AG09309 (cell line): ENCODE measurements at places on chromosomes 3 and 15.
A peak's percentile ranks its signal among the peaks of the same experiment; 100 is the strongest.

- DNase-seq, result no peak
Measured at GRCh38 chr3:125006291-125006731, 49.5 kb downstream of the HEG1 start.

DNA sequence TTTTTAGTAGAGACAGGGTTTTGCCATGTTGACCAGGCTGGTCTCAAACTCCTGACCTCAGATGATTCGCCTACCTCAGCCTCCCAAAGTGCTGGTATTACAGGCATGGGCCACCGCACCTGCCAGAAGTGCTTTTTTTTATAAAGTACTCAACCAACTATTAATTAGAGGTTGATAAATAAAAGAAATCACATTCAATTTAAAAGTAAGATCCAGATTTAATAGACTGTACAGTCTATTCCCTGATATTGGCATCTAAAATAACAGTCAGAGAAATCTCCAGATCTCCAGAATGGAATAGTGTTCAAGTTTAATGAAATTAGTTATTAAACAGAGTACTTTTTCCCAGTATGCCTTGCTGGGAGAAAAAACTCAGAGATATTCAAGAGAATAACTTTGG, 142.9 kb upstream of the SLC2A2 start:
- no peak for DNase-seq

DNA sequence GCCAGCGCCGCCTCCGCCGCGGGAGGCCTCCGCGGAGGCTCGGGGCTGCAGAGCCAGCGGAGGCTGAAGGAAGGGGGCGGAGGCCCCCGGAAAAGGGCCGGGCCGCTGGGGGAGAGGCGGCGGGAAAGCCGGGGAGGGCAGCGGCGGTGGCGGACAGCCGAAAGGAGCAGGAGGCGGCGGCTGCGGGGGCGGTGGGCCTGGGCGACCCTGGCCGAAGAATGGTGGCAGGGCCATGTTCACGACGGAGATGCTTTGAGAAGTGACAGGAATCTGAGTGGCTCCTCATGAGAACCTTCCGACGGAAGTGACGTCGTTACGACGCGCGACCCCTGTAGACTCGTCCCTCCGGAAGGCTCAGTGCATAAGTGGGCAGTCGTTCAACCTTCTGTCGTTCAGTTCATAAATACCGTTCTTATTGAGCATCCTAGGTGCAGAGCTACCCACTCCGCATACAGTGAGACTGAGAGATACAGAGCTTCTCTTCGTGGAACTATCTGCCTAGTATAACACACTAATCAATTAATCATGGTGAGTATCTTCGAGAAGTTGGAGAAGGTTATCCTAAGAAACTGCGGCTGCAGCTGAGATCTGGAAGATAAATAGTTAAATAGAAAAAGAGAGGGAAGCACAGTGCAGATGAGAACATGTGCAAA, at the start of gene PDCD7:
Gene PDCD7, minus strand, starts transcription at position 261 of the 653 bp plus-strand sequence. Its CDS starts 27 bp downstream, at position 234.
- DNase-seq, result peak; percentile 55

GRCh38 chr15:64236156-64236894, 73.5 kb upstream of the PPIB start:
- DNase-seq, result no peak

GRCh38 chr15:99137111-99137546, 32.2 kb downstream of the SYNM start:
- no peak for DNase-seq

- no peak for DNase-seq
Measured at GRCh38 chr15:42499858-42500609, 4.6 kb downstream of the SNAP23 start.

DNA sequence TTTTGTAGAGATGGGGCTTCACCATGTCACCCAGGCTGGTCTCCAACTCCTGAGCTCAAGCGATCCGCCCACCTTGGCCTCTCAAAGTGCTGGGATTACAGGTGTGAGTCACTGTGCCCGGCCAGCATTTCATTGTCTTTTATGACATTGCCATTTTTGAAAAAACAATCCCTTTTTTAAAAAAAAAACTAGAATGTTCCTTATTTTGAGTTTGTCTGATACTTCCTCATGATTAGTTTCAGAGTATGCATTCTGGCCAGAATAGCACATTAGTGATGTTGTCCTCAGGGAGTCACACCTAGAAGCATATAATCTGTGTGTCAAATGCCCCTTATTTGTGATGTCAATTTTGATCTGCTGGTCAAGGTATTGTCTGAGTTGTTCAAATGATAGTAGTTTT, 21.2 kb upstream of the NMD3 start:
- DNase-seq, result no peak

DNA sequence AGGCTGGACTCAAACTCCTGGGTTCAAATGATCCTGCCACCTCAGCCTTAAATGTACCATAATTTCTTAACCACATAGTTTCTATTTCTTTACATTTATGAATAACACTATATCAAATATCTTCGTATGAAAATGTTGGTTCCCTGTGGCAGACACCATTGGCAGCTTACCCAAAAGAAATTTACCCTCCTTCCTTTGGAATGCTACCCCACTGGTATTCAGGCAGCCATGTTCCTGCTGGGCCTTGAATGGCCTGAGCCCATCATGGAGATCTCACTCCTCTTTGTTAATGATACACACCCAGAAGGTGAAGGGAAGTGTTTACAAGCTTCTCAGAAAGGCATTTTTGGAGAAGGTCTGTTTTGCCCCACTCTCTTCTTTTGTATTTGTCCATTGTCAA, 94.3 kb upstream of the RNF7 start:
- no peak for DNase-seq

- no peak for DNase-seq
Measured at GRCh38 chr3:149767720-149768119, 15.4 kb upstream of the COMMD2 start.

DNA sequence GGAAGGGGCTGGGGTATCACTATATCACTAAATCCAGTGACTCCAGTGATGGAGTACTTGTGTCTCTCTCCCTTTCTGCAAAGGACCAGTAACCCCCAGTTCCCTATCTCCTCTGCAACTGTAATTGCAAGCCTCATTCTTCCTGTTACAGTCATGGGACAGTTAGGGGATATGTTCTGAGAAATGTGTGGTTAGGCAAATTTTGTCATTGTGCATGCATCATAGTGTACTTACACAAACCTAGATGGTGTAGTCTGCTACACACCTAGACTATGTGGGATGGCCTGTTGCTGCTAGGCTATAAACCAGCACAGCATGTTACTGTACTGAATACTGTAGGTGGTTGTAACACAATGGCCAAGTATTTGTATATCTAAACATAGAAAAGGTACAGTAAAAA, 2.2 kb downstream of the VPS8 start:
- no peak for DNase-seq

GRCh38 chr3:46909535-46910161, 32.1 kb downstream of the PTH1R start:
- peak; percentile 50 for DNase-seq

- DNase-seq, result no peak
Measured at GRCh38 chr15:83585601-83586335, 68.2 kb upstream of the ADAMTSL3 start.

GRCh38 chr3:13837751-13838150, 42.1 kb downstream of the WNT7A start:
- no peak for DNase-seq

- DNase-seq, result no peak
Measured at GRCh38 chr3:50154840-50155490, at the start of gene SEMA3F. SEMA3F (plus strand) TSS chr3:50155324; CDS start chr3:50159623, 4,299 bp downstream.

GRCh38 chr15:39361497-39361896, 219.4 kb upstream of the THBS1 start:
- DNase-seq, result no peak

- DNase-seq, result no peak
Measured at GRCh38 chr3:187952849-187953248, 201.1 kb upstream of the LPP start.

GRCh38 chr15:45585069-45585791, 1.9 kb upstream of the BLOC1S6 start:
- no peak for DNase-seq

DNA sequence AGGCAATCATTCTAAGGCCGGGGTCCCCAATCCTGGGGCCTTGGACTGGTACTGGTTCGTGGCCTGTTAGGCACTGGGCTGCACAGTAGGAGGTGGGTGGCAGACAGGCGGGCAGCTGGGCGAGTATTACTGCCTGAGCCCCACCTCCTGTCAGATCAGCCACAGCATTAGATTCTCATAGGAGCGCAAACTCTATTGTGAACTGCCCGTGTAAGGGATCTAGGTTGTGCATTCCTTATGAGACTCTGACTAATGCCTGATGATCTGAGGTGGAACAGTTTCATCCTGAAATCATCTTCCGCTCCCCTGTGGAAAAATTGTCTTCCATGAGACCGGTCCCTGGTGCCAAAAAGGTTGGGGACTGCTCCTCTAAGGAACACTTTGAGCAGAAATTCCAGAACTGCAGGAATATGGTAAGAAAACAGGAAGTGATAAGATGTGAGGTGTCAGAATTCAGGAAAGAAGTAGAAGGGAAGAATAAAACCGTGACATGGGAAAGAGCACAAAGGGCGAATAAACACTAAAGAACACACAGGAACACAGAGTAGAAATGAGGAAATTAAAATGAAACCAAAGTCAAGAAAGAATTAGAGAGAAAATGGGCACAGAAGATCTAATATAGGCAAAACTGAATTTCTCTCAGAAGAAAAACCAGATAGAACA, 57.6 kb downstream of the PDCD6IP start:
- no peak for DNase-seq

DNA sequence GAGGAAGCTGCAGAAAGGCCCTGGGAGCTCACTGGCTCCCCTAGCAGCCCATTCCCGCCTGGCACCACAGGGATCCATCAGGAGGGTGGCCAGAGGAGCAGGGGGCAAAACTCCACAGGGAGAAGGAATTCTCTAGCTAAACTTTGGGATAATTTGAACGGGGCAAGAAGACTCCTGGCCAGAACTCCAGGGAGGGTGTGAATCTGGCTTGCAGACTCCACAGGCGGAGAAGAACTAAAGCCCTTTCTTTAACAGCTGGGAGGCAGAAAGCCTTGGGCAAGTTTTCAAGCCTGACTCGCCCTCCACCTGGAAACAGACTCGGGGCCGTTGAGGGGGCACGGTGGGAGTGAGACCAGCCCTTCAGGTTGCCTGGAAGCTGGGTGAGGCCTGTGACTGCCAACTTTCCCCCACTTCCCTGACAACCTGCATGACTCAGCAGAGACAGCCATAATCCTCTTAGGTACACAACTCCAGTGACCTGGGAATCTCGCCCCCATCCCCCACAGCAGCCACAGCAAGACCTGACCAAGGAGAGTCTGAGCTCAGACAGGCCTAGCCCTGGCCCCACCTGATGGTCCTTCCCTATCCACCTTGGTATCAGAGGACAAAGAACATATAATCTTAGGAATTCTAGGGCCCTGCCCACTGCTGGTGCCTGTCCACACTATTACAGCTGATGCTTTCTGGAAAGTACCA, 28.6 kb downstream of the SLC27A2 start:
- DNase-seq, result no peak
